ENCODE measurements at places on chromosomes 7 and 10.

DNA sequence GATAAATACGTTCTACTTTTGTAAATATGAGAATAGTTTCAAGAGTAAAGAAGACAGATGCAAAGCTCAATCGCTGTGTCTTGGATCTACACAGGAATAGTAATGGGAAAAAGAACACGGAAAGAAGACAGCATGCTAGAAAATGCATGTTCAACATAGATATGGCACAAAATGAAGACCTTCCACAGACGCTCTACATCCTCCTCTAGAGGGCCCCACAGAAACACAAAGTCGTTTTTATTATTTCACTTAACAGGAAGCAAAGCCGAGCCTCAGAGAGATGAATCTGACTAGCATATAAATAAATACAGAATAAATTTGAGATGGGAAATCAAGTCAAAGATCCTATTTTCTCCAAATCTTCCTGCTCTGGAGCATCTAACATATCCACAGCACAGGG lies 292.6 kb downstream of the PARD3 start:
- no peak for DNase-seq

DNA sequence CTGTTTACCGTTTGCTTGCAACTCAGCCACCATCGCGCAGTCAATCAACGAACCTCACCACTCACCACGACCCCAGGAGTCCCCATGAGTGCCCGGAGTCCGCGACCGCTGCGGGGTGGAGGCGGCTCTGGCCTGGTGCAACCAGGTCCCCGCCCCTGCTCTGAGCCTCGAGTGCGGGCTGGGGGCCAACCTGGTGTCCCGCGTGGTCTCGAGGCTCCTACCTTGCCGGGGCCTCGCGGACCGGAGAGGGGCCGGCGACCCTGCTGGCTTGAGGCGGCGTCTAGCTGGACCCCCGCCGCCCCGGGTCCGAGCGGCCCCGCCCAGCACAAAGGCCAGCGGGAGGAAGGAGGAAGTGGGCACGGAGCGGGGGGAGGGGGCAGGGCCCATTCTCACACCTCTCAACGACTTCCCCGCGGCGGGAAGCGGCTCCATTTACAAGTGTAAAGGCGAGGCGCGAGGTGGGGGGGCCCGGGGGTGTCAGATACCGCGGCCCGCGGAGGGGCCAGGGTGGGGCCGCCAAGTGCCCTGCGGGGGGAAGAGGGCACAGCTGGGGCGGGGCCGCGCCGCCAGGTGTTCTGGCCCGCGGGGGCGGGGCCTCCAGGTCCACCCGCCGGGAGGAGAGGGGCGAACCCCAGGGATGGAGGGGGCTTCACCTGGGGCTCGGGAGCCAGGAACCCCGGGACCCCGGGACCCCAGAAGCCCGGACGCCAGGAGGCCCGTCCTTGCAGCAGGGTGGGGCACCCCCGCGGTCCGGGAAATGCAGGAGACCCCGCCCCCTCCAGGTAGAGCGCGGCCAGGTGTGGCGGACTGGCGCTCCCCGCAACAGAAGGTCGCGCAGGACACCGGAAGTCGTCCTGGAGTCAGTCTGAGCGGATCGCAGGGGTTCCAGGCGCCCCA lies 8.6 kb downstream of the CTBP2 start:
- DNase-seq = no peak

DNA sequence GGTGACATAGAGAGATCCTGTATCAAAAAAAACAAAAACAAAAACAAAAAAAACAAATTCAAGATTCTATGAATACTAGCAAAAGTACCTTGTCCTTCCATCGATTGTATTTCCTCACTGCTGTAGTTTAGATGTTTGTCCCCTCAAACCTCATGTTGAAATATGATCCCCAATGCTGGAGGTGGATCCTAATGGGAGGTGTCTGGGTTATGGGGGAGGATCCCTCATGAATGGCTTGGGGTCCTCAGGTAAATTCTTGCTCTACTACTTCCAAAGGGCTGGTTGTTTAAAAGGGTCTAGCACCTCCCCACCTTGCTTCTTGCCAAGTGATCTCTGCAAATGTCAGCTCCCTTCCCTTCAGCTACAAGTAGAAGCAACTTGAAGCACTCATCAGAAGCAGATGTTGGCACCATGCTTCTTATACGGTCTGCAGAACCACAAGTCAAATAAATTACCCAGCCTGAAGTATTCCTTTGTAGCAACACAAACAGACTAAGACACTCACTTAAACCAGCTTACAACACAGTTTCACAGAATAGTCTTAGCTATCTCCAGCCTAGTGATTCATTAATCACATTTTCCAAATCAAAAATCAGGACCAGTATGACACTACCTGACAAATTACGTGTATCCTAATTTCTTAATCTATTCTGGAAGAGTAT lies 20.7 kb downstream of the ABI1 start:
- peak; percentile 56 for DNase-seq

DNA sequence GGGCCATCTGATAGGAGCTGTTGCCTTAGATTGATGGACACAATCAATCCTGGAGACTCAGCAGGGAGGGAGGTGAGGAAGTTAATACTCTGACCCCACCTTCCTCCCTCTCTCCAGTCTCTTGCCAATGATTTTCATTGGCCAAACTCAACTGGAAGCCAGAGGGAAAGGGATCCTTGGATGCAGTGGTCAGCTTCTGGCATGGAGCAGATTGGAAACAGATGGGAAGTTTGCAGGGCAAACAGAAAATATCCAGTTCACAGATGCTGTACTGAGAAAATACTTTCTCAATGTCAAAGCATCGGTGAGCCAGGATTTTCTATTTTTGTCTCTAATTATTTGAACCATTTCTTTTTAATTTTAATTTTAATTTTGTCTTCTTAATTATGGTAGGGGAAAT lies 170.8 kb downstream of the BBS9 start:
- no peak for DNase-seq

DNA sequence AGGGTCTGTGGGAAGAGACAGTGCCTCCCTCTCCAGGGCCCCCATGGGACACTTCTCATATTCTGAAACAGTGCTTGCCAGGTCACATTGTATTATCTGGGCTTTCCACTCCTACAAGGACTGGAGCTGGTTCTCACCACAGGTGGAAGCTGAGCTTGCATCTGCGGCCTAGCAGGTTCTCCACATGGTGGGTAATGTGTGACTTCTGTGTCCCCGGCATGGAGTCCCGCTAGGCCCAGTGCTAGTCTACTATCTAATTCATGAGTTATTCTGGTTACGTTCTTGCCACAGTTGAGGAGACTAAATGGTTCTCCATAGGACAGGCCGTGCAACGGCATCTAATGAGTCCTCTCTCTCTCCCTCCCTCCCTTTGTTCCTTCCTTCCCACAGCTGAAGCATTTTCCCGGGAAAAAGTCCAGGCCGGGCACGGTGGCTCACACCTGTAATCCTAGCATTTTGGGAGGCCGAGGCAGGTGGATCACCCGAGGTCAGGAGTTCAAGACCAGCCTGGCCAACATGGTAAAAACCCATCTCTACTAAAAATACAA lies 27.7 kb downstream of the PRLHR start:
- DNase-seq = no peak

GRCh38 chr10:117993166-117993565 lies 53.6 kb downstream of the RAB11FIP2 start:
- DNase-seq = no peak

DNA sequence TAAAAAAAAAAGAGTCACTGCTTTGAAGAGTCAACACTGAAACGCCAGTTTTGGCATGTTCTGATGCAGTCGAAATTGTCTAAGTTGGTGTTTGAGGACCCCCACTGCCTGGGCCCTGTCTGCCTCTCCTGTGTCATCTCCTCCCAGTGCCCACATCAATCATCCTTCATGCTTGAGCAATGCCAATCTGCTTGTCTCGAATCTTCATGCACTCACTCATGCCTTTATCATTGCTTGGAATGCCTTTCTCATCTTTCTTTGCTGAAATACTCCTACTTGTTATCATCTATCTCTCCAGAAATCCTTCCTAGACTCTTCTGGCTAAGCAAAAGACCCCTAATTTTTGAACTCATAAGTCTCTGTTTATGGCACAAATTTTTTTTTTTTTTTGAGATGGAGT lies 42.1 kb upstream of the PLPP4 start:
- no peak for DNase-seq

DNA sequence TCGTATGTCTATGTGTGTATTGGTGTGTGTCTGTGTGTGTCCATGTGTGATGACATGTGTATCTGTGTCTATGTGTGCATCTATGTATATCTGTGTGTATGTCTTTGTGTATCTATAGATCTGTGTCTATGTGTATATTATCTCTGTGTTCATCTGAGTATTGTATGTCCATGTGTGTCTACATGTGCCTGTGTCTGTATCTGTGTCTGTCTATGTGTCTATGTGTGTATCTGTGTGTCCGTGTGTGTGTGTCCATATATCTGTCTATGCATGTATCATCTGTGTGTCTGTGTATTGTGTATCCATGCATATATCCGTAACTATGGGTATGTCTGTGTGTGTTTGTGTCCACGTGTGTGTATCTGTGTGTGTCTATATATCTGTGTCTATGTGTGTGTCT lies 2.7 kb upstream of the FAM20C start:
- DNase-seq = no peak

DNA sequence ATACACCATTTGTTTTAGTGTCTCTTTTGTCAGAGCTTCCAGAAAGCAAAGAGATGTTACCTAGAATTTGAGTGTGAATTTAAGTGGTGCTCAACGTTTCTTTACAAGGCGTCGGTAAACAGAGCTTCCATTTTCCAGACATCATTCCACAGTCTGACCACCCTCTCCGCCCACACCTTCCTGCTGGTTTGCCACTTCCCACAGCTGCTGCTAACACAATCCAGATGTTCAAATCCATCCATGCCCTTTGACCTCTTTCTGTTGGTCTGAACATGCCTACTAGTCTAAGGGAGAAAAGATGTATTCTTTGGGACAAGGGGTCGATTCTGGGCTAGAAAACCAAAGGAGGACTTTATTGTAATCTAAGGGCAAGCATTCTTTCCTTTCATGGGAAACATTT lies 86.1 kb downstream of the FAM107B start:
- peak; percentile 83 for DNase-seq

DNA sequence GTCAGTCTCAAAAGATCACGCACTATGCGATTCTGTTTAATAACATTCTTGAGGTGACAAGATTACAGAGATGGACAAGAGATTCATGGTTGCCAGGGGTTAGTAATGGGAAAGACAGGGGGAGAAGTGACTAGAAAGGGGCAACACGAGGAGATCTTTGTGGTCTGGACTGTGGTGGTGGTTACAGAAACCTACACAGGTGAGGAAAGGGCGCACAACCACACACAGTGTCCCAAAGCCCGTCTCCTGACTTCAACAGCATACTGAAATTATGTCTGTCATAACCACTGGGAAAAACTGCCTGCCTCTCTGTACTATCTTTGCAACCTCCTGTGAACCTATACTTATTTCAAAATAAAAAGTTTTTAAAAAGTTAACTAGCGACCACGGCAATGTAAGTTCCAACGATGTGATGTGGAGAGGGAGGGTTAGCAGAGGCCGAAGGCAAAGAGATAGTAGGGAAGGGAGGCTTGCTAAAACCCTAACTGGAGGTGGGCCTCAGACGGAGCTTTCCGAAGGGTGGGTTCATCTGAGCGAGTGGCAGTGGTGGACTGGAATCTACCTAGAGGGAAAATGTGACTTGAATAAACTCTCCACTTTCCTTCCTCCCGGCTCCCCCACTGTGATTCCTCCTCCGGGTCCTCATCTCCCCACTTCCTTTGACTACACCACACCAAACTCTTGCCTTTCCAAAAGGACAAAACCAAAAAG lies 43.7 kb downstream of the GNA12 start:
- no peak for DNase-seq

GRCh38 chr7:36787933-36788378 lies 63.7 kb upstream of the AOAH start:
- DNase-seq = no peak

DNA sequence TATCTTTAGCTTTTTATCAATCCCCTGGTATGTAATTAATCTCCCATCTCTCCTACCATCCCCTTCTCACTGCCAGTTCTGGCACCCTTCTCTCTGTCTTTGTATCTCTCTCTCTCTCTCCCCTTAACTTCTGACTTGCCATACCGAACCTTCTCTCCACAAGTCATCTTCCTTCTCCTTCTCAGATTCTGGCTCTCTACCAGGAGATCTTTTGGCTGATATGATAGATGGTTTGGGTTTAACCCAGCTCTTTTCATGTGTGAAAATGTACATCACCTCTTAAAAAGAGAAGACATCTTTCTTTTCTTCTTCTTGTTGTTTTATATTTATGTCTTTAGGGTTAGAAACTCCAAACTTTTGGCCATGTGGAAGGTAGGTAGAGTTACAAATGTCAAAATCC lies 196.7 kb downstream of the HGF start:
- DNase-seq = peak; percentile 39

DNA sequence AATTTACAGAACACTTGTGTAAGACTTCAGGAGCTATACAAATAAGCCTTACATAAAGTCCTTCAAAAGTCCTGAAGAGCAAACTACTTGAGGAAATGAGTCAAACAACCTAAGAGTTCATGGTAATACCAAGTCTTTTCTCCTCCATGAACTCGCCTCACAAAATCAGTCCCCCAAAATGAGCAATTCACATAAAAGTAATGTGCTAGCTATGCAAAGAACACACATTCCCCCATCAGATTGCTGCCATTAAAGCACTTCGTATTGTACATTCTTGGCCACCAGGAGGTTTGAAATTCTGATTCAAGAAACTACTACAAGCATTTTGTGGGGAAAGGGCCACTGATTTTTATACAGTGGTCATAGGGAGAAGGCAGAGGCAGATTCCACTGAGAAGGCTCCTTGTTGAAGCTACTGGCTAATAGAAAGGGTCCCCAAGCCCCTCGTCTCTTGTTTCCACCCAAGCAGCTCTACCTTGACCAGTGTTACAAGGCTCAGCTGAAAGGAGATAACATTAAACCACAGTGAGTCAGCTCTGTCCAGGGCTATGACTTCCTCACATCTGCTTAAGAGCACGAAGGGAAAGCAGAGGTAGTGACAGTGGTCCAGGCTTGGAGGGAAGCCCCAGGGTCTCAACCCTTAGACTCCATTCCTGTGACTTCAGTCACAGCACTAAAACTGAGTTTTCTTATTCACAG lies 115.2 kb upstream of the CDK1 start:
- peak; percentile 70 for DNase-seq

- no peak for DNase-seq
Observed at GRCh38 chr7:36790311-36790787, 66.1 kb upstream of the AOAH start.

DNA sequence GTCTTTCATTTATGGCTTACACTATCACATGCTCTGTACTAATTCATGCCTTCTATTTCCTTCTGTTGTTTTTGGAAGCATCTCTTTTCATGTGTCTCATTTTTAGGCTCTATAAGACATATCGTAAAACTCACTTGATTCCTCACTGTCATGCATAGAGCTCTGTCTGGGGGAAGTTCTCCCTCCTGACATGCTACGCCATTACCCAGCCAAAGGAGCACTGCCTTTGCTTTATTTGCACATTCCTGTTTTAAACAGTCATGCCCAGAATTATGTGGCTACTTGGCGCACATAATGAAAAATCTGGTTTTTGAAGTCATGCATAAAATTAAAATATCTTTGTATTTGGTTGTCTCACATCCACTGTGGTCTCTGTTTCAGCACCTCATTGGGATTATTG lies 17.6 kb upstream of the AKR1C3 start:
- DNase-seq = peak; percentile 80

GRCh38 chr7:82266081-82266480 lies 177.5 kb downstream of the CACNA2D1 start:
- DNase-seq = no peak
